ENCODE measurements at places on chromosomes 3 and 15.

DNA sequence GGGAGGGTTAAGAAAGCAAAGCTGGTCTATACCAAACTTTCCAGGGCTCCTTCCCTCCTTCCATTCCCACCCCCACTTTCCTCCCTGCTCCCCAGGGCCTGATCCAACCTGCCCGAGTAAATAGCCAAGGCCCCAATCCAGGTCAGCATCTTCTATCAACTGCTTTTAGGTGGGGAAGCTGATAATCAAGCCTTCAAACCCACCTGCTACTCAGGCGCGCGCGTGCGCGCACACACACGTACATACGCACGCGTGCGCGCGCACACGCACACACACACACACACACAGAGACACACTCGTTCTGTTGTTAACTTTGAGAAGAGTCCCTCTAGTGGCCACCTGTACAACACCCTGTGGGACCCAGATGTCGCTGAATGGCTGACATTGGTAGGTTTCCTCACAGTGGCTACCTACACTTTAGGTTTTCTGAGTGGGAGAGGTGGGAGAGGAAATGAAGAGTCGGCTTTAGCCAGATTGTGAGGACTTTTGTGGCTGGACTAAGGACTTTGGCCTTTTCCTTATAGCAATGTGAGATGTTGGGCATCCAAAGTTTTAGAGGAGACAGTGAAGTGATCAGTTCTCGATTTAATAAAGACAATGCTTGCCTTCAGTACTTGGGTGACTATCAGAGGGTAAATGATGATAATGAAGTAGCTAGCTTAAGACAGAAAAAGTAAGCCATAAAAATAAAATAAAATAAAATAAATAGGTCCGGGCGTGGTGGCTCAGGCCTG is 179.9 kb upstream of the C2CD4B start:
- DNase-seq: peak; percentile 50

DNA sequence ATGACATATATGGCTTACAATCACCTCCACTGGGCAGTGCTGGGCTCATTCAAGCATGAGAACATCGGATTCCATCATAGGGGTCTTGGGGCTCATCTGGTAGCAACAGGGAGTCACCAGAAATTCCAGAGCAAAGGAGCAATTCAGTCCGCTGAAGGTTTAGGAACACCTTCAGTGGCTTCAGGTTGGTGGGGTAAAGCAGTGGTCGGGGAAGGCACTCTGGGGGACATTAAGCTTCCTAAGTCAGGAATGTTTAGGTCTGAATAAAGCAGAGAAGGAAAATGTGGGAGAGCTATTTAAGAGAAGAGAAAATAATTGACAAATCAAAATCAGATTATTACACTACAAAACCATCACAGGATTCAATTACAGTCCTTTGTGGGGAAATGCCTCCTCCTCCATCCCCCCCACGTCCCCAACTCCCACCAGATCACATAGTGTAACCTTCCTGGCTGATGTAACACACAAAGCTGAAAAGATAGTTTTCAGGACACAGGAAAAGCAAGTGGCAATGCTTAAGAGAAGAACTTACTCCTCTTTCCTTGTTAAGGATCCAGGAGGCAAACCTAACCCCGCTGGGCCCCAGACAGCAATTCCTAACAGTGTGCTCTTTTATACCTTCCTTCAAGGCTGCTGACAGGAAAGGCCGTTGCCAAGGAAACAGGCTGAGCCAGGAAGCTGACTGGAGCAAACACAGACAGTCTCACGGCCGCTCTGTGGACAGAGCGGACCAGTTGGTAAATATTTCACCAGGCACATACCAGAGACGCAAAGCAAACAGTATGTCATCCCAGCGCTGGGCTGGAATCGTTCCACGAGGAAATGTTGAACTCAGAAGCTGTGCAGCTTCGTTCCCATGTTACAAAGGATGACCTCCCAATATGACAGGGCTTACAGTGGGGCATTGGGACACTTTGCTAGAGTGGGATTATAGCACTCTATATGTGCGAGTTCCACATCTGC is 57.5 kb upstream of the LMCD1 start:
- DNase-seq: no peak

GRCh38 chr15:74937272-74937589 is 642 bp downstream of the COX5A start:
- no peak for DNase-seq

DNA sequence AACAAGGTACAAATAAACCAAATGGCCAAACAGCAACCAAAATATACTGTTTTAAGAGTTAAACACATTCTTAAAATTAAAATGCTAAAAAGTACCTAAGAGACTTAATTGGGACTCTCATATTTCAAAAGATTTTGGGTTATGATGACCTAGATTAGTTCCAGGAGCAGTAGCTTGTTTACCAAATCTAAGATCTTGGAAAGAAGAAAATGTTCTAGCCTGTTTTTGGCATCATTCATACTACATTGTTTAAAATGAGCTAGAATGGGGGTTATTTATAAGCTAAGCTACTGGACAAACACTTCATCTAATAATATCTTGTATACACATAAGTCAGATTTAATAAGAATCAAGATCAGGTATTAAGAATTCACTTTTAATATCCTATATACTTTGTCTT is 22.8 kb downstream of the ATOSA start:
- DNase-seq: no peak

DNA sequence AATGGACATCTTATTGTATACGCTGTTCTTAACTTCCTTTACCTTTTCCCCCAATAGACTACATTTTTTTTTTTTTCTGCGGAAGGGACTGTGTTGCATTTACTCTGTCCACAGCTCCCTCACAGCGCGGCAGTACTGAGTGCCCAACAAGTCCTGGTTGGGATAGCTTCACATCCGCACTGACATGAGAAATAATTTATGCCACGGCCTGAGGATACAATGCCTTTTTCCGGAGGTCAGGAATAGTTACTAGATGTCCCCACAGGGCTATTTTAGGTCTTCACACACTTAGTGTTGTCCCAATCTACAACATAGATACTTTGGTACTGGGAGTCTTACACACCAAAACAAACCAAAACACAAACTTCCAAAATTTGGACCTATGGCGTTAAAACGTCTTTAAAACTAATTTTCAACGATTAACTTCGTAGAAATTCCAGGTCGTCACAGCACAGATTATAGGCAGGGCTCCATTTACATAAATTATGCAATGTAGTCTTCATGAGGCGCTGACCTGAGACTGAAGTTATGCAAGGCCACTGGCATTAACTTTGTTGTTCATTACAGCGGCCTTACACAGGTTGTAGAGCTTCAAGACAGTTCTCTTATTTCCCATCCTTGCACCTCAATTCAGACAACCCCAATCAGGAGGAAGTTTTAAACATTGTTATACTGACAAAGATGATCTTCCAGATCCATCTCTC is 989 bp upstream of the PPIB start:
- no peak for DNase-seq

- no peak for DNase-seq
Measured at GRCh38 chr3:52005571-52005986, 9.9 kb upstream of the RPL29 start.

GRCh38 chr3:188482929-188483328 is 329.0 kb downstream of the LPP start:
- DNase-seq: no peak

DNA sequence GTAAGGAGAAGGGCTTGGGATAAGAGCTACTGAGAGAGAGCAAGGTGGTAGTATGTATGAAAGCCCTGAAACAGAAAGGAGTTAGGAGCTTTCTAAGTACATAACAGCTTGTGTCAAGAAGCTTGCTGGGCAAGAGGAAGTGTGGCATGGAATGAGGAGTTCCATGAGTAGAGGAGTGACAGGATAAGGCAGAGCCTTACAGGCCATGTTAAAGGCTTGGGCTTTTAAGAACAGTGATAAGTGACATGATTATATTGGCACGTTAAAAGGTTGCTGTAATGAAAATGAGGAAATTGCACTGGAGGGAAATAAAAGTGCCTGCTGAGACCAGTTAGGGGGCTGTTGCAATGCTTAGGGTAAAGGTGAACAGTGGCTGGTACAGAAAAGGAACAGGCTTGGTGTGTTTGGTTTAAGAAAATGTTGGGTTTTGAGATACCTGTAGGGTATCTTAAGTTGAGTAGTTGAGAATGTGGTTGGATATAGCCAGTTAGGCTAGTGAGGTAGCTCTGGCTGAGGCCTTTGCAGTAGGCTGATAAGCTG is 49.0 kb downstream of the MEF2A start:
- DNase-seq: no peak

DNA sequence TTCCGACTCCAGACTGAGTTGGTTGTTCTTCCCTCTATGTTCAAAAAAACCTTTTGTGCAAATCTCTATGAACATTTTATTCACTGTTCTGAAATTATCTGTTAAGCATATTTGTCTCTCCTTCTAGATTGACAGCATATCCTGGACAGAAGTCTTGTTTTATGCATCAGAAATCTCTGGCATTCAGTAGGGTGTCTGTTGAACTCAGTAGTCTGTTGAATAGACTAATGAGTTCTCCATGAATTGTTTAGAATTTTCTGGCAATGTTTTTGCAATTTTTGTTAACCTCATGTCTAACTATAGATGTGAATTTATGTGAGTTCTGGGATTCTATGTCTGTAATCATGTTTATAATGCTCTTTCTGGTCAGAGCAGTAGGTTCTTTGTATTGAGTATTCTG is 222.5 kb upstream of the KCNMB2 start:
- DNase-seq: no peak

DNA sequence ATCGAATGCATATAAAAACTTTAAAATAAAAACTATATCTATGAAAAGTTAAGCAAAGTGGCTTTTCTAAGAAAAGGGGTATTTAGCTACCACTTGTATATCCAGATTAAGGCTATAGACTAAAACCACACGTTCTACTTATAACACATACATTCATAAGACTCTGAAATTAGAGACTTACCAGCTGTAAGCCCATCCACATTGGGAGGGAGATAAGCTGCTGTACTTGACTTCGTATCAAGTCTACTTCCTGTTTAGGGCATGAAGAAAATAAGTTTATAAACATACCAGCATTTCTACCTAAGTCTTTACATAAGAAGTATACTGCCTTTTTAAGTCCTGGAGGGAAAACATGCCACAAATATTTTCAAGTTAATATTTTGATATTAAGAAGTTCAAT is 27.7 kb downstream of the AQR start:
- no peak for DNase-seq

DNA sequence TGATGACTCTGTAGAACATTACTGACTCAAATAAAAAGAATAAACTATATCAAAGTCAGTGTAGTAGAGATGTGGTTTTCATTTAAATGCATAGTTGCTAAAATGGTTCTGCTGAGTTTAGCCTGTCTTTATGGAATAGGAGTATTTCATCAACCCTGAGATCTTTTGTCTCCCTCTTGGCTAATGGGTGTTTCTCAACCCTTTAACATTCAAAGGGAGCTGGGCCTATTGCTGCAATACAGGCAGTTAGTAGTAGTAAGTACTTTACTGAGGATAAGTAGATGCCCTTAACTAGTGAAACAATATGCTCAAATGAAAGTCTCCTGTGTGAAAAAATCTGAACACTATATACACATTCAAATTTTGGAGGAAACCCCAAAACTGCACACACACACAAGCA is 184.7 kb upstream of the TTC14 start:
- DNase-seq: no peak

DNA sequence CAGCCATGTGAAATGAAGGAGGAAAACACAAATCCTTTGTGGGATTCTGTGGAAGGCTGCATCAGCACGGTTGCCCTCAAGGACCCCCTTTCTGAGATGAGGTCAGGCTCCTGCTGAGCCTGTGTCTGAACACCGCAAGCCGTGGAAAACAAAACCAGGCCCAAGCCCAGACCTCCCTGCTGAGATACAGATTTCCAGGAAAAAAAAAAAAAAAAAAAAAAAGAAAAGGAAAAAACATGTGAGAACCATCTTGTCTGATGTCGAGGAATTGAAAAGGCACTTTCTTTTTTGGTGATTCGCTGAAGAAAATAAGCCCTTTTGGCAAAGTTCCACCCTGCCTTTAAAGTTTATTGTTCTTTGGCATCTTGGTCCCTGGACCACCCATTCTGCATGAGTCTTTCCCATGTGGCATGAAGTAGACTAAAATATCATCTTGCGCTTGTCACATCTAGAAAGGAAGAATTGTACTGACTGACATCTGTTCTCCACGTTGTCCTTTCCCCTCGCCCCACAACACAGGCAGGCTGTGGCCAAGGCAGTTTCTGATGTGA is 117.6 kb downstream of the CHST2 start:
- no peak for DNase-seq

DNA sequence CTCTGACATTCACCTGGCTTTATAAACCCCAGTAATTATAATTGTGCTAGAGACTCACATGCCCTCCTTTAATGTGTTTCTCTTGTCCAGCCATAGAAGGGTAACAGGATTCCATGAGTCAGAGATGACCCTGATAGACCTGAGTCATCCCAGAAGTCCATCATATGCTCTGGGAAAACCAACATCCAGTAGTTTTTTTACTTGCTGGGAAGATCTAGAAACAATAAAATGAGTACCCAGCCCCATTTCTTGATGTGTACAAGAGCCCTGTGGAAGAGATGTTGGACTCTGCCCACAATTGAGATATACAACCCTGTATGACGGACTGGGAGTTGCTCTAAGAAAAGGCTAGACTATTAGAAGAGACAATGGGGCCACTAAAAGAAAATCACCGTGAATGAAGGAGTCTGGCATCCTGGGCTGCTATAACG is 22.4 kb upstream of the THUMPD3 start:
- no peak for DNase-seq

DNA sequence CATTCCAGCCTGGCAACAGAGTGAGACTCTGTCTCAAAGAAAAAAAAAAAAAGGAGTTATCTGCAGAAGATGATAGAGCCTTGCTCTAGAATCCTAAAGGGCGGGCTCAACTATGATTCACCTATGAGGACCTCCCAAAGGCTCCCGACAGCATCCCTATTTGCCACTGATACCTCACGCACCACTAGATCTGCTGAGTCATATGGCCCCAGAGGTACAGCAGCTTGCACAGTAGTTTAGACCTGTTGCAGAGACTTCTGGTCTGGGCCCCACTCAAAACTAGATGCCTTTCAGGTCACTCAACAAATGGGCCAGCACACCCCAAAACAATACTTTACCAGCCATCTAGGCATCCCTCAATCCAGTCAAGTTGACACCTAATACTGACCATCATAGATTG is 38.1 kb upstream of the PTX3 start:
- DNase-seq: no peak

DNA sequence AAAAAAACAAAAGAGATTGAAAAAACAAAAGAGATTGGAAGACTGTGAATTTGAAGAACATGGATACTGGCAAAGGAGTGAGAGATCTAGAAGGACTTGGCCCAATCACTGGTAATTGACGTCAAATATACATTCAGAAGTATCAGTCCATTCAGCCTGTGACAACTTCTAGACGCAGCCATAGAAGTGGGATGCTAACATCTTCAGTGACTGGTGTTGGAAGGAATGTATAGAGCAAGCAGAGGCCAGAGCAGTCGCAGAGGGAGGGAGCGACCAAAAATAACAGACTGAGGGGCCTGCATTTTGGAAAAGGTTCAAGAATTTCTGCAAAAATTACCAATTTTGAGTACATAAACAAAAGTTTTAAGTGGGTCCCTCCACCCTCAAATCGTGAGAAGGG is 473.3 kb downstream of the CADM2 start:
- DNase-seq: no peak

- no peak for DNase-seq
Measured at GRCh38 chr3:160804762-160805161, 48.7 kb downstream of the PPM1L start.
